Neural progenitor cell (in vitro differentiated cells): ENCODE measurements at places on chromosomes 6 and 20.
A peak's percentile ranks its signal among the peaks of the same experiment; 100 is the strongest.

GRCh38 chr6:137086031-137086430, 41.3 kb upstream of the IL20RA start:
- H3K27me3 ChIP-seq = no peaks in the 10 kb centered on the region
- peaks cover 10% of the 10 kb centered on the region for H3K4me1 ChIP-seq
- DNase-seq = no peak
- H3K4me3 ChIP-seq = no peak overlapping the region
- no peaks in the 10 kb centered on the region for H3K36me3 ChIP-seq

GRCh38 chr6:134217105-134217797, 100.7 kb downstream of the SGK1 start:
- no peak overlapping the region for H3K27ac ChIP-seq
- no peak overlapping the region for H3K4me3 ChIP-seq
- H3K4me1 ChIP-seq = no peaks in the 10 kb centered on the region
- H3K36me3 ChIP-seq = no peaks in the 10 kb centered on the region
- no peak for DNase-seq

- H3K27me3 ChIP-seq = no peaks in the 10 kb centered on the region
- DNase-seq = no peak
- no peak overlapping the region for H3K4me3 ChIP-seq
- no peak overlapping the region for H3K27ac ChIP-seq
Observed at GRCh38 chr6:83119742-83120300, 52.4 kb downstream of the DOP1A start.

DNA sequence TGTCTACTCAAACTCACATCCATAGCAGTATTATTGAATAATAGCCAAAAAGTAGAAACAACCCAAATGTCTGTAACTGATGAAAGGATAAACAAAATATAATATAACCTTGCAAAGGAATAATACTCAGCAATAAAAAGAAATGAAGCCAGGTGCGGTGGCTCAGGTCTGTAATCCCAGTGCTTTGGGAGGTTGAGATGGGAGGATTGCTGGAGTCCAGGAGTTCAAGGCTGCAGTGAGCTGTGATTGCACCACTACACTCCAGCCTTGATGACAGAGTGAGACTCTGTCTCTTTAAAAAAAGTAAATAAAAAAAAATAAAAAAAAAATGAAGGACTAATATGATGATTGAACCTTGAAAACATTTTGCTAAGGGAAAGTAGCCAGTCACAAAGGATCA, 22.1 kb upstream of the KIF16B start:
- H3K27ac ChIP-seq = no peak overlapping the region
- no peaks in the 10 kb centered on the region for H3K27me3 ChIP-seq
- H3K4me1 ChIP-seq = no peaks in the 10 kb centered on the region

GRCh38 chr6:136334853-136335252, 45.2 kb upstream of the BCLAF1 start:
- no peak overlapping the region for H3K27ac ChIP-seq
- H3K36me3 ChIP-seq = no peaks in the 10 kb centered on the region
- DNase-seq = peak; percentile 31
- H3K4me1 ChIP-seq = no peaks in the 10 kb centered on the region
- no peak overlapping the region for H3K4me3 ChIP-seq

DNA sequence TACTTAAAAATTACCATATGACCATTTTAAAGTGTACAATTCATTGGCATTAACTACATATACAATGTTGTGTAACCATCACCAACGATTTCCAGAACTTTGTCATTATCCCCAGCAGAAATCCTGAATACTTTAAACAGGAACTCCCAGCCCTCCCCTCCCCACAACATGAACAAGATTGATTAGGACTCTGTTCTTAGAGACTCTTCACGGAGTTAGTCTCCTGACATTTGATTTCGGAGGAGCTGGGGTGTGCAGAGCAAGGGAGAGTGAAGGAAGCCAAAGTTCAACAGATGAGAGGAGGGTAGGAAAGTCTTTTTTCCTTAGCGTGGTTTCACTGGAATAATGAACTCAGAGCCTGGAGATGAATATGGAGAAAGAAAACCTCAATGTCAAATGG, 17.2 kb upstream of the QKI start:
- peak; percentile 30 for DNase-seq
- H3K27ac ChIP-seq = no peak overlapping the region
- no peaks in the 10 kb centered on the region for H3K27me3 ChIP-seq
- H3K4me1 ChIP-seq = peaks cover 35% of the 10 kb centered on the region
- peak overlapping the region; percentile 38 for H3K4me3 ChIP-seq

DNA sequence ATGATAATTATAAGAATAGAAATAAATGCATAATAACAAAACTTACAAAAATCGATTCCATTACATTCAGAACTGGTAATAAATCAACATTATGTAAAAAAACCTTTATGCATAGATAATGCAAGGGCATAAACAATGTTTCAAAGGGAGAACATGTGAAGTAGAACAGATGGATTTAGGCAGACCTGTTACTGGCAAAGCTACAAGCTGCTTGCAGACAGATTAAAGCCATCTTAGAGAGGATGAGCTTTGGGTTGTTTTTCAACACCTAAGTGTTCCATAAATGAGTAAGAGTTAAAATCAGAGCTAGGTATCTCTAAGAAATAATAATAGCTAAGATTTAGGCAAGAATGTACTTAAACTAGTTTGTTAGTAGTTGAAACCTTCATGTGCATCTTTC, 37.2 kb downstream of the SNAP25 start:
- no peak overlapping the region for H3K4me3 ChIP-seq
- H3K36me3 ChIP-seq = no peaks in the 10 kb centered on the region
- H3K27ac ChIP-seq = no peak overlapping the region
- no peaks in the 10 kb centered on the region for H3K27me3 ChIP-seq
- DNase-seq = no peak
- no peaks in the 10 kb centered on the region for H3K4me1 ChIP-seq

- peaks cover 38% of the 10 kb centered on the region for H3K27me3 ChIP-seq
- no peaks in the 10 kb centered on the region for H3K36me3 ChIP-seq
- no peak overlapping the region for H3K27ac ChIP-seq
- H3K4me1 ChIP-seq = peaks cover 9% of the 10 kb centered on the region
- no peak overlapping the region for H3K4me3 ChIP-seq
Observed at GRCh38 chr6:36126553-36127458, 3.5 kb upstream of the MAPK13 start.

GRCh38 chr20:13770141-13770540, 14.6 kb downstream of the ESF1 start:
- H3K36me3 ChIP-seq = peaks cover 66% of the 10 kb centered on the region
- DNase-seq = no peak
- no peaks in the 10 kb centered on the region for H3K27me3 ChIP-seq

DNA sequence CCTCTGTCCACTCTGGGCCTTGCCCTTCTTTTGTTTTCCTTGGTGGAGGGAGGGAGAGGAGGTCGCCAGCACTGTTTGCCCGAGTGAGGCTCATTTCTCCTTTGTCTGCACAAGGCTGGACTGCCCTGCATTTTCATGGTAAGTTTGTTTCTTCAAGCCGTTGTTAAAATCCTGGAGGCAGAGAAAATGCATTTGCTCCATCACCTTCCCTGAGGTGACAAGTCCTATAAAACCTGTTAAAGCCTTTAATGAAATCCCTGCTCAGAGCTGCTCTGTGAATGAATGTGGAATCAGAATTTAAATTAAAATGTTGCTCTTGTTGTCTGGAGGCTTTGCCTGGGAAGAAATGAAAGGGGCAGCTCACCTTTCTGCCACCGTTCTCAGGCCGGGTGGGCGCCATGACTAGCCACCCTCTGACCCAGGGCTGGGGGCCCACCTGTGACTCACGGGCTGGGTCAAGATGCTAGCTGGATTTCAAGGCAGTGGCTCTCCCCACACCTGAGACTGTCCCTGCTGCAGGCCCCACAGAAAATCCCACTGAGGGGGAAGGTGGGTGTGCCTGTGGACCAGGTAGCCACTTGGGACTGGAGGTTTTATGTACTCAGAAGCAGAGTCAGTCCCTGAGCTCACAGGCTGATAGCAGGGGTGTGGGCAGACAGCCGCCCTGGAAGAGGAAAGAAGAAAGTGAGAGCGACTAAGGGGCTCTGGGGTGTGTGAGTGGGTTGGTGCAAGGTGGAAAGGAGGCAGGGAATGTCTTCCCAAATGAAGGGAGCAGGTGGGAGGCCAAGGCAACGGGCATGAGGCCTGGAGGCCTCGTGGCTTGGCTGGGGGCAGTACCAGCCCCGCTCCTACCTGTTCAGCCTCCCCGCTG, 24.0 kb upstream of the MYT1 start:
- H3K4me1 ChIP-seq = peaks cover 36% of the 10 kb centered on the region
- no peak overlapping the region for H3K27ac ChIP-seq
- no peaks in the 10 kb centered on the region for H3K27me3 ChIP-seq
- no peaks in the 10 kb centered on the region for H3K36me3 ChIP-seq

DNA sequence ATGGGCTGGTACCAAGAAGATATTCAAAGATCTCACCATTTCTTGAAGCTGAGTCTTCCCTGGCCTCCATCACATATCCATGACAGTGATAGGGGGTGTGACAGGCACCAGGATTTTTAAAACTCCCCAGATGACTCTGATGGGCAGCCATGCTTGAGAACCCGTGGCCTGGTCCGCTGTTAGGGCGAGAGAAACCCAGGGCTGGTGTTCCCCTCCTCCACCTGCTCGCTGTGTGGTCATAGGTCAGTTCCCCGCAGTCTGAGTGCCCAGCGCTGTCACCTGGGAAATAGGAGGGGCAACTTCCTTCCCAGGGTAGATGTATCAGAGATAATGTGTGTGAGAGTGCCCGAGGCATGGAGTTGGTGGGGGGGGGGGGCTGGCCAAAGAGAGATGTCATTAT, 50.9 kb downstream of the TMEM242 start:
- H3K4me3 ChIP-seq = no peak overlapping the region
- peaks cover 35% of the 10 kb centered on the region for H3K27me3 ChIP-seq
- DNase-seq = no peak
- H3K36me3 ChIP-seq = no peaks in the 10 kb centered on the region
- peaks cover 7% of the 10 kb centered on the region for H3K4me1 ChIP-seq

GRCh38 chr6:79246891-79247290, 12.4 kb upstream of the HMGN3 start:
- H3K4me1 ChIP-seq = no peaks in the 10 kb centered on the region
- no peaks in the 10 kb centered on the region for H3K36me3 ChIP-seq
- H3K27me3 ChIP-seq = no peaks in the 10 kb centered on the region
- no peak overlapping the region for H3K27ac ChIP-seq

GRCh38 chr6:42418724-42419123, 33.0 kb downstream of the TRERF1 start:
- no peak for DNase-seq
- no peaks in the 10 kb centered on the region for H3K36me3 ChIP-seq
- peaks cover 23% of the 10 kb centered on the region for H3K4me1 ChIP-seq
- no peak overlapping the region for H3K4me3 ChIP-seq
- H3K27me3 ChIP-seq = no peaks in the 10 kb centered on the region
- H3K27ac ChIP-seq = peak overlapping the region; percentile 21

DNA sequence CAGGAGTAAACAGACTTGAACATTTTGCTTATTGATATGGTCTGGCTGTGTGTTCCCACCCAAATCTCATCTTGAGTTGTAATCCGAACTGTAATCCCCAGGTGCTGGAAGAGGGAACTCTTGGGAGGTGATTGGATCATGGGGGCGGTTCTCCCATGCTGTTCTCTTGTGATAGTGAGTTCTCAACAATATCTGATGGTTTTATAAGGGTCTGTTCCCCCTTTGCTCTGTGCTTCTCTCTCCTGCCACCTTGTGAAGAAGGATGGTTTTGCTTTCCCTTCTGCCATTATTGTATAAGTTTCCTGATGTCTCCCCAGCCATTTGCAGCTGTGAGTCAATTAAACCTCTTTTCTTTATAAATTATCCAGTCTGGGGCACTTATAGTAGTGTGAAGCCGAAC, 40.0 kb downstream of the MYLIP start:
- peaks cover 8% of the 10 kb centered on the region for H3K4me1 ChIP-seq
- no peaks in the 10 kb centered on the region for H3K27me3 ChIP-seq
- no peak overlapping the region for H3K4me3 ChIP-seq
- no peak overlapping the region for H3K27ac ChIP-seq

- H3K4me1 ChIP-seq = no peaks in the 10 kb centered on the region
- no peak for DNase-seq
- H3K27me3 ChIP-seq = no peaks in the 10 kb centered on the region
- no peak overlapping the region for H3K4me3 ChIP-seq
- no peak overlapping the region for H3K27ac ChIP-seq
Observed at GRCh38 chr6:17962436-17963031, 24.9 kb downstream of the KIF13A start.
